A673 (cell line): ENCODE measurements at places on chromosomes 13 and 19. TPM values are rescaled to one million over a fixed set of nuclear protein-coding genes. Genes with fewer than 3 reads are reported as not detected.

GRCh38 chr13:52945348-52945747, 83.3 kb upstream of the OLFM4 start:
- peaks cover 3% of the 10 kb centered on the region for H3K27me3 ChIP-seq
- DNase-seq: no peak
- H3K36me3 ChIP-seq: no peaks in the 10 kb centered on the region
- H3K4me1 ChIP-seq: no peaks in the 10 kb centered on the region
- no peak overlapping the region for H3K4me3 ChIP-seq
- H3K27ac ChIP-seq: no peak overlapping the region

- no peak for DNase-seq
- no peaks in the 10 kb centered on the region for H3K27me3 ChIP-seq
- no peaks in the 10 kb centered on the region for H3K4me1 ChIP-seq
- H3K4me3 ChIP-seq: no peak overlapping the region
- no peaks in the 10 kb centered on the region for H3K36me3 ChIP-seq
These were observed 724.5 kb downstream of the SLITRK6 start for GRCh38 chr13:85074543-85075313.

- no peak for DNase-seq
- H3K4me3 ChIP-seq: no peak overlapping the region
- H3K27ac ChIP-seq: no peak overlapping the region
- H3K4me1 ChIP-seq: no peaks in the 10 kb centered on the region
- H3K27me3 ChIP-seq: no peaks in the 10 kb centered on the region
These were observed 1981.0 kb upstream of the PRR20A start for GRCh38 chr13:55159765-55160164.

- H3K27ac ChIP-seq: peak overlapping the region; percentile 82
- DNase-seq: peak; percentile 87
- peaks cover 48% of the 10 kb centered on the region for H3K4me1 ChIP-seq
- H3K4me3 ChIP-seq: no peak overlapping the region
- no peaks in the 10 kb centered on the region for H3K36me3 ChIP-seq
These were observed 102.4 kb upstream of the SERTM1 start for GRCh38 chr13:36571444-36571843.

DNA sequence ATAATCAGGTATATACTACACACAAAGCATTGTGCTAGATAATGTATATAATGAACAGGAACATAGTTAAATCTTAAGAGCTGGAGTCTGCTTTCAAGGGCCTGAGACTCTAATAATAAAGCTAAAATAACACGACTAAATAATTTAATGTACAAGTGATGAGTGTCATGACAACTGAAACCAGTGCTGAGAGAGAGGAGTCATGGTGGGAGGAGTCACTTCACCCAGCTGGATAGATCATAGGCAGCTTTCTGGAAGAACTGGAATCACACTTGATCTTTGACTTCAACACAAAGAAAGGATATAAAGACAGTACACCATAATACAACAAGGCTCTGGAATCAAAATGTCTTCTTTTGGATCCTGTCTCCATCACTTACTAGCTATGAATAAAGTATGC, 7.1 kb downstream of the RBM26 start:
- no peak for DNase-seq
- H3K36me3 ChIP-seq: peaks cover 43% of the 10 kb centered on the region
- no peak overlapping the region for H3K27ac ChIP-seq
- H3K4me3 ChIP-seq: no peak overlapping the region
- peaks cover 12% of the 10 kb centered on the region for H3K4me1 ChIP-seq
- H3K27me3 ChIP-seq: no peaks in the 10 kb centered on the region

- H3K4me3 ChIP-seq: no peak within 1 kb of the TSS
- H3K36me3 ChIP-seq: no peaks in the 10 kb centered on the region
- H3K27me3 ChIP-seq: no peaks in the 10 kb centered on the region
- H3K4me1 ChIP-seq: peaks cover 17% of the 10 kb centered on the region
- no peak for DNase-seq
These were observed at the start of gene GNA15 for GRCh38 chr19:3135961-3136683. Gene GNA15 (plus strand): TSS chr19:3136033. CDS start chr19:3136451, 418 bp downstream.

GRCh38 chr19:31718032-31718431, 368.8 kb upstream of the TSHZ3 start:
- no peaks in the 10 kb centered on the region for H3K36me3 ChIP-seq
- no peak for DNase-seq
- no peaks in the 10 kb centered on the region for H3K27me3 ChIP-seq
- H3K4me1 ChIP-seq: peaks cover 2% of the 10 kb centered on the region
- no peak overlapping the region for H3K27ac ChIP-seq
- H3K4me3 ChIP-seq: no peak overlapping the region

DNA sequence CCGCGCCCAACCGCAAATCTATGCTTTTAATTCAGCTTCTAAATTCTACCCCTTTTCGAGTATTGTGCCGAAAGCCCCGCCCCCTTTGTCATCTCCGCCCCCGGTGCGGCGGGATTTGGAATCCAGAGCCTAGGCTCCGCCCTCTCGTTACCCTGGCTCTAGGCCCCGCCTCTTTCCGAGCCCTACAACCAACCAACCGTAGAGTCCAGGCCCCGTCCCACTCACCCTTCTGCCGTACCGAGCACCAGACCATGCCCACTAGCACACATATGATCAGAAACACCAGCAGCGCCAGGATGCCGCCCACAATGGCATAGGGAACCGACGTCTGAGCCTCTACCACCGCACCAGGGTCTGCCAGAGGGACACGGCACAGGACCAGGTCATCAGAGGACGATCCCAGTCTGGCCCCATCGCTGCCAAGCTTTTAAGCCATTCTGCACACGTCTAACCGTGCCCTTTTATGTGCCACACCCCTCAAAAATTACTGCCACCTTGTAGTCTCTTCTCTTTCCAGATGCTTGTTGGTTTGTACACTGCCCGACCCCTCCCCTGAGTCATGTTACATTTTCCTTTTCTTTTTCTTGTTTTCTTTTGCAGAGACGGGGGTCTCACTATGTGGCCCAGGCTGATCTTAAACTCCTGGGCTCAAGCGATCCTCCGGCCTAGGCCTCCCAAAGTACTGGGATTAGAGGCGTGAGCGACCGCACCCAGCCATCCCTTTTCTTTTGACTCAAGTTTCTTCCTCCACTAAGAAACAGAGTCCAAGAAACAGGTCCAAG, 4.7 kb upstream of the ZNF428 start:
- H3K27me3 ChIP-seq: no peaks in the 10 kb centered on the region
- H3K36me3 ChIP-seq: peaks cover 6% of the 10 kb centered on the region
- DNase-seq: no peak
- peaks cover 9% of the 10 kb centered on the region for H3K4me1 ChIP-seq
- no peak overlapping the region for H3K4me3 ChIP-seq

DNA sequence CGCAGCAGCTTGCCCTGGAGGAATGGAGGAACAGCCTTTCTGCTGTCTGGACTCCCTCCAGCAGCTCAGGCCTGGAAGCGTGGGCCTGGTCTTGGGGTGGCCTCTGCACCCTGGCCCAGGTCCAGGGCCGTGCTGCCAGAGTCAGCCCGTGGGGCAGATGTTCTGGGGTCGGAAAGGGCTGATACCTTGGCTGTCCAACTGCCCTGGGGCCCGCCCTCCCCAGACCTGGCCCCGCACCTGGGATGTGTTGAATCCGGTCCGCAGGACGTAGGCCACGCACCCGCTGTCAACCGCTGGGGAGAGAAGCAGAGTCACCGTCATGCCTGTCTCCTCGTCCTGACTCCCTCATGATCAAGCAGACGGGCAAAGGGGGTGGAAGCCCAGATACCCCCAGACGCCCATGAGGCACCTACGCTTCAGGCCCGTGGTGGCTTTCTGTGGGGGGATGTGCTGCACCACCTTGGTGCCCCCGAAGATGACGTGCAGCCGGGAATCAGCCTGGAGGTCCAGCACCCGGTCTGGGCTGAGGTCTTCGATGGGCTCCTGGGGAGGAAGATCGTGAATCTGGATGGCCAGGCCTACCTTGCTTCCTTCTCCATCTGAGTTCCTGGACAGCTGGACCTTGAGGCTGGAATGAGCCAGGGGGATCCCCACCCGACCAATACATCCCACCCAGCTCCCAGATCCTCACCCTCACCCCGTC, 7.7 kb downstream of the ATP13A1 start:
- H3K4me1 ChIP-seq: no peaks in the 10 kb centered on the region
- peaks cover 78% of the 10 kb centered on the region for H3K36me3 ChIP-seq
- no peak overlapping the region for H3K4me3 ChIP-seq
- DNase-seq: no peak

DNA sequence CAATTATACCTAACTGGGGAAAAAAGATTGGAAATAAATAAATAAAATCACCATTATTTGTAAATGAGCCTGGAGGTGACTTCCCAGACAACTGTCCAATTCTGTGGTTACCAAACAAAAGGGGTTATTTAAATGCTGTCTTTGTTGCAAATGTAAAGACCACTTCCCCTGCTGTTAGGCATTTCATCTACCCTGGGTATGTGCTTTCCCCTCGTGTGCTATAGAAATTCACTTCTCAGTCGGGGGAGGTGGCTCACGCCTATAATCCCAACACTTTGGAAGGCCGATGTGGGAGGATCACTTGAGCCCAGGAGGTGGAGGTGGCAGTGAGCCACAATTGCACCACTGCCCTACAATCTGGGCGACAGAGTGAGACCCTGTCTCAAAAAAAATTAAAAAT, 101.9 kb upstream of the AKAP11 start:
- no peaks in the 10 kb centered on the region for H3K27me3 ChIP-seq
- H3K4me3 ChIP-seq: no peak overlapping the region
- no peaks in the 10 kb centered on the region for H3K36me3 ChIP-seq
- no peaks in the 10 kb centered on the region for H3K4me1 ChIP-seq
- no peak for DNase-seq
- no peak overlapping the region for H3K27ac ChIP-seq

- no peaks in the 10 kb centered on the region for H3K4me1 ChIP-seq
- DNase-seq: no peak
- no peaks in the 10 kb centered on the region for H3K36me3 ChIP-seq
- no peak overlapping the region for H3K4me3 ChIP-seq
- no peak overlapping the region for H3K27ac ChIP-seq
These were observed 73.9 kb downstream of the USP12 start for GRCh38 chr13:27097691-27098090.

DNA sequence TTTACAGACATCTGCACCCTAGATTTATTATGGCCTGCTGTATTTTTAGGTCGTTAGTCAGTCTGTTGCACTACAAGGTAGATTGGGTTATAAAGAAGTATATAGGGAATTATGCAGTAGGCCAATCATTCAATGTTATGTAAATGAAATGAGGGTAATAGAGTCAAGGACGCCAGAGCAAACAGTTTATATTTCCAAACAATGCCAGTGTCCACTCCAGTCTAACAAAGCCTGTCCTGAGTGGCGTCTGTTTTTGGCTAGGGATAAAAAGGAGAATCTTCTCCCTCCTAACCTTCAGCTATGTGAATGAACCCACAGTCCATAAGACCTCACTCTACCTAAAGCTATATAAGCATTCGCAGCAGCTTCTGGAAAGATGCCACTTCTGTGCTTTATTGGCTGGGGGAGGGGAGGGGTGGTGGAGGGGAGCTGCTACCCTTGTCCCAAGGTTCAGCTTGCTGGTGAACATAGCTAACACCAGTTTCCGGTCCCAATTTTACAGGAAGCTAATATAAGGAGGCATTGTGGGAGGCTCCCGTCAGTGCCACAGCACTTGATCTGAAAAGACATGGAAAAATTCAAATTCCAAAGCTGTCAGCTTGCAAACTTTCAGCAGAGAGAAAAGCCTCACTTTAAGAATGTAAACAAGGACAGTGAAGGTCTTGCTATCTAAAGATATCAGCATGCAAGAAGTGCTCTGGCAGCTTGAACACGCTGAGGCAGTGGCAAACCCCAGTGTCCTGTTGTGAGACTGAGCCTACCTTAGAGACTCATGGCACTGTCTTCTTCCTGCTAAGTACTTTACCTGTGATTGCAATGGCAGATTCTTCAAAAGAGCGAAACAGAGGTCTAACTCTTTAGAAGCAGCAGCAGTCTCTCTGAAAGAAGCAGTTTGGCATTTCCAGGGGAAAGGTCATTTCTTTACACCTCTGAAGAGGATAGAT, 369.9 kb downstream of the PCDH9 start:
- no peaks in the 10 kb centered on the region for H3K27me3 ChIP-seq
- no peak overlapping the region for H3K27ac ChIP-seq
- no peaks in the 10 kb centered on the region for H3K4me1 ChIP-seq
- no peak overlapping the region for H3K4me3 ChIP-seq

DNA sequence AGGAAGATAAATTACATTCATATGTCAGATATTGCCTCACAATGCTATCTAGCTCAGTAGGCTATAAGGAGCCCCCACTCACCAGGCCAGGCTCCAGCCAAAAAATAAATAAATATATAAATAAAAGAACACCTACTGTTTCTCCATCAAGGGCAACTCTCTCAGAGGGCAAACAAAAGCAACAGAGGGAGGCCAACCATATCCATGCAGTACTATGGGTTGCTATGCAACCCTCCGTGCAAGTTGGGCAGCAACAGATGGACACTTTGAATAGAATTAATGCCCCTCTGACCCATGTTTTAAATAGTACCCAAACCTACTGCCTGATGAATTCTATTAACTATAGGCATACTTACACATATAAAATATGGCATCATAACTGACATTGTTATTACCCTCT, 279.8 kb upstream of the EDNRB start:
- no peak overlapping the region for H3K4me3 ChIP-seq
- no peak overlapping the region for H3K27ac ChIP-seq
- no peak for DNase-seq
- H3K36me3 ChIP-seq: no peaks in the 10 kb centered on the region

DNA sequence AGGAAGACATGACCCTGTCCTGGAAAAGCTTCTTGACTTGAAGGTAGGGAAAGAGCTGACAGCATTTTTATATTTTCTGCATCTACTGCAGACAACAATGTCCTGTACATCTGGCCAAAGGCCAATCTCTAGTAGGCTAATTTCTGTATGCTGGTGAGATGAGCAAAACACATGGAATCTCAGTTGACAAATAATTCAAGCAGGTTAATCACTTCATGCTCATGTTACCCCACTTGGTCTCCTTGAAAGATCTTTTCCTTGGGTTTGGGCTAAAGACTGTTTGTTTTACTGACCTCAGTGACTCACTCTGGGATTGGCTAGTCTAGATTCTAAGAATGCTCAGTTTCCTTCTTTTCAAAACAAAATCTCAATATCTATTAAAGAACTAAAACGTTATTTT, 298.8 kb downstream of the LMO7 start:
- no peak overlapping the region for H3K4me3 ChIP-seq
- H3K27ac ChIP-seq: no peak overlapping the region
- H3K36me3 ChIP-seq: no peaks in the 10 kb centered on the region
- peaks cover 31% of the 10 kb centered on the region for H3K27me3 ChIP-seq

GRCh38 chr19:51259348-51260245, 8.7 kb downstream of the SIGLECL1 start:
- H3K27ac ChIP-seq: no peak overlapping the region
- no peak overlapping the region for H3K4me3 ChIP-seq
- DNase-seq: peak; percentile 58
- peaks cover 2% of the 10 kb centered on the region for H3K27me3 ChIP-seq
- no peaks in the 10 kb centered on the region for H3K4me1 ChIP-seq

GRCh38 chr19:32599258-32599657, 18.3 kb downstream of the PDCD5 start:
- H3K4me1 ChIP-seq: no peaks in the 10 kb centered on the region
- DNase-seq: no peak
- peaks cover 59% of the 10 kb centered on the region for H3K36me3 ChIP-seq
- no peaks in the 10 kb centered on the region for H3K27me3 ChIP-seq

Gene SYNE4
- total RNA-seq: 0.70 TPM in 1 of 2 replicates, not detected in the other

Gene RASA3
- total RNA-seq: 22.1 and 24.1 TPM in 2 replicates

Gene ABCA7
- 12.0 and 21.2 TPM in 2 replicates for total RNA-seq

Gene ETV2
- total RNA-seq: 0.73 and 1.3 TPM in 2 replicates

Gene CYP4F11
- 0.13 TPM in 1 of 2 replicates, not detected in the other for total RNA-seq

Gene DCLK1
- total RNA-seq: 11.2 and 15.7 TPM in 2 replicates

Gene CYP2F1
- not detected in 2 replicates for total RNA-seq

Gene TEX101
- not detected in 2 replicates for total RNA-seq

Gene SLC6A16
- total RNA-seq: 3.7 and 4.4 TPM in 2 replicates
